Activated T-cell treated with anti-CD3 and anti-CD28 coated beads for 24 hours (primary cell): ENCODE measurements at places on chromosomes 6 and 20.

DNA sequence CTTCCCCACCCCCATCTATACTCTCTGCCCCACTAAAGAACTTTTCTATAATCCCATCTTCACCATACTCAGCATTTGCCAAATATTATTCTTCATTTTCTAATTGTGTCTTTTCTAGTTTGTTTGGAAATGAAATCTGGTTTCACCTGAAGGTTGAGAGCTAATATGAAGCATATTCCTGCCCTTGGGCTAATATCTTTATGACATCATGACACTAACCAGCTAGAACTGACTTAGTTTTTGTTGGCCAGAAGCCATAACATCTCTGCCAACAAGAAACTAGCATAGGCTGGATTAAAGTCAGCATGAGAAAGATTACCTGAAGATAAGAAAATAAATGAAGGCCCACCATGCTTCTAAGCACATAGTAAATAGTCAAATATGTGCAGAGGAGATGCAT, 16.7 kb downstream of the UNC5CL start:
- no peak for DNase-seq

DNA sequence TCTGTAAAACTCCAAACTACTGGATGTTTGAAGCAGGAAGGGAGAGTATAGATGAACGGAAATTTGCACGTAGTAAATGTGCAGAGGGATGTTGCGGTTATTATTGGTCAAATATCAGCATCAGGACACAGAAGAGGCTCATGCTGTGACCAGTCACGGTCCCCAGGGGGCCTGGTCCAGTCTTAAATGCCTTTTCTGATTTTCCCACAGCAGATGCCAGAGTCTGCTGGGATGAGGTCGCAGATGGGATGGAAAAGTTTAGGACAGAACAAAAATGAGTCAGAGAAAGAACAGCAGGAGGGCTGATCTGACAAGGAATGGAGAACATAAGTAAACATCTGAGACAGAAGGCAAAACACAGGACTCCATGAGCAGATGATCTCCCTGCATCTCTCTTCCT, 11.7 kb upstream of the SIRPG start:
- no peak for DNase-seq

DNA sequence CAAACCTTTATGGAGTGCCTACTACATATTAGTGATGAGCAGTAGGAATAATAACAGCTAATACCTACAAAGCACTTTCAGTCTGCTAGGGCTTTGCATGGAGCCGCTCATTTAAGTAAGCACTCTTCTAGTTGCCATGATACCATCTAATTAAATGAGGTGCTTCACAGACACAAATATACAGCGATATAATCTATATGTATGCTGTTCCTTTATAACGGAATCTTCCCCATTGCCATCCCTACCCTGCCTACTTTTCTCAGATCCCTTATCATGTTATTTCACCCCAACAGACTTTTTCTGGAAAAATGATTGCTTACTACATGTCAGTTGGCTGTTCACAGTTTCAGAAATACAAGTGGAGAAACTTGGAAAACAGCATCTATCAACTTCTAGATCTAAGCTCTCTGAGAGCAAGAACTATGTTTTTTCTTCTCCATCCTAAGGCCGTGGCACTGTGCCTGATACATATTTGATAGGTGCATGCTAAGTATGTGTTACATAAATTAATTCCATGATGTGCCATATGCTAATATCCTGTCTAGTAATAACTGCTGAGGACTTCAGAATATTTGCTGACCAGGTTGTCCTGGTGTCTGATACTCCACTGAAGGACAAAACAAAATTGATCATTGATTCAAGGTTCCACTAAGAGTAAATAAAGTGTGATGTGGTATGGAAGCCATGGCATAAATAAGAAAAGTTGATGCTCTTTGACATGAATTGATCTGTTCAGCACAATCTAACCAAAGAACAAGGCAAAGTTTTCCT, 124.6 kb downstream of the GMPR start:
- no peak for DNase-seq

GRCh38 chr6:77502981-77503380, 39.7 kb upstream of the HTR1B start:
- no peak for DNase-seq

DNA sequence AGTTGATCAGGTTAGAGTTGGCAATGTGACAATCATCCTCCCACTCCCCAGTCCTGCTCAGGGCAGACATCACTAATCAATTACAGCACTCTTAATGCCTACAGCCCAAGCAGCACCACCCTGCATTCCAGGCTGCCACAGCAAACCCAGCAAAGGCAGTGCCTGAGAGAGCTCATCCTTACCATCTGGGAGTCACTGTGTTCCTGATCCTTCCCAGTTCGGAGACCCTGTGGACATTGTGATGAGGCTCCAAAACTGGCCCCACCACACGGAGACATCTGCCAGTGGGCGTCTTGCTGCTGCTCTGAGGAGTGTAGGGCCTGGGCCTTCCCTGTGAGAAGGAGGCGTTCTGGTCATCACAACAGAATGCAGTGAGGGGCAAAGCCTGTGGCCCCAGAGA, 216.5 kb upstream of the CST7 start:
- no peak for DNase-seq

DNA sequence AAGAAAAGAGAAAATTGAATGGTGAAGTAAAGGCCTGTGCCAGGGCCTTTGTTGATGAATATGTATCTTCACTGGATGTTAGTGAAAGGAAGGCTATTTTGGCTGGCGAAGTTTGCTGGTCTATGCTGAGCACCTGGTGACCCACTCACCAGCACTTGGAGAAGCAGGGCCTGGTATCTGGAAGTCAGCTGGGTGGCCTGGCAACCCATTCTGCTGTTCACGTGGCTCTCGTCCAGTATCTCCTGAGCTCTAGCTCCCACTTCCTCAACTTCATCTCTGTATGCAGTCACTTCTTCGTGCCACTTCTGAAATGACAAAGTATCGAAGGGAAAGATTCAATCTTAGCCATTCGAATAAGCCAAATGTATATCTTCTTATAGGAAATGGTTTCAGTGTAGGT, 283.7 kb downstream of the SYNE1 start:
- DNase-seq = no peak

DNA sequence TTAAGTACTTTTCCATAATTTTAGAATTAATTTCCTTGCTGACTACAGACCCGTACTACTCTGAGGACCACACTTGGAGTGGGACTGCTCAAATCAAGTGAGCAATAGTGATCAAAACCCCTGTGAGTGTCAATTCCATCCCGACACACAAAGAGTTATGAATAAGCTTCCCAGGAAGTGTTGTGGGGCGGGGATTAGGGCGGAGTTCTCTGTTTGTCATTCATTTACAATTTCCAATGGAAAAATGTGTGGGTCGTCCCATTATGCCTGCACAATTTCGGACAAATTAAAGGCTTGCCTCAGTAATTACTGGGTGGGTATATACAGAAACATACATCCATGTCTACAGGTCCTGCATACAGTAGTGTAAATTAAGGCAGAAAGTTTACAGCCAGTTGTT, 84.2 kb downstream of the ISM1 start:
- no peak for DNase-seq

GRCh38 chr20:36574366-36575135, 1.2 kb downstream of the TGIF2 start:
- DNase-seq = peak; percentile 33

DNA sequence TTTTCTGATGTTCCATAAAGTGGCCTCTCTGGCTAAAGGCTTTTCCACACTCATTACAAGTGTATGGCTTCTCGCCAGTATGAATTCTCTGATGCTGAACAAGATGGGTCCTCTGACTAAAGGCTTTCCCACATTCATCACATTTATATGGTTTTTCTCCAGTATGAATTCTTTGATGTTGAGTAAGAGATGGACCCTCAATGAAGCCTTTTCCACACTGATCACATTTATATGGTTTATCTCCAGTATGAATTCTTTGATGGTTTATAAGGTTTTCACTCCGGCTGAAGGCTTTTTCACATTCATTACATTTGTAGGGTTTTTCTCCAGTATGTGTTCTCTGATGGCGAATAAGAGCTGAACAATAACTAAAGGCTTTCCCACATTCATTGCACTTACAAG, 20.4 kb downstream of the ZNF184 start:
- DNase-seq = no peak

DNA sequence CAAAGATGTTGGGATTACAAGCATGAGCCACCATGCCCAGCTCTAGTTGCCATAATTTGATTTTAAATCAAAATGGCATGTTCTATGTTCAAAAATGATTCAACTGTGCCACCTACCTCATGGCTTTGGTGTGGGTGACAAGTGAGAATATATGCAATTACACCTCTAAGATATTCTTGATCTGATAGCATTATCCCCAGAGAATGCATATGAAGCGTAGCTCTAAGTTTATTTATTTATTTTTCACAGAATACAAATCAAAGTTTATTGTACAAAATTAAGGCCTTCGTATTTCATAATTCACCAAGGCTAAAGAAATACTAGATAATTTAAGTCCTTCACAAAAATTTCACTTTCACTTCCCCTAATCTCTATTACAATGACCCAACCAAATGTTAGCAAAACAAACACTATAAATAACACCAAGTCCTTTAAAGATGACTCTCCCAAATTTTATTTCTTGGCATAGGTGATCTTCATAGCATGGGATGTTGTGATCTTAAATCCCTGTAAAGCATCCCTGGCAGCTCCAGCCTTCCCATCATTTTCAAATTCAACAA, 205.9 kb upstream of the TAB2 start:
- DNase-seq = no peak

DNA sequence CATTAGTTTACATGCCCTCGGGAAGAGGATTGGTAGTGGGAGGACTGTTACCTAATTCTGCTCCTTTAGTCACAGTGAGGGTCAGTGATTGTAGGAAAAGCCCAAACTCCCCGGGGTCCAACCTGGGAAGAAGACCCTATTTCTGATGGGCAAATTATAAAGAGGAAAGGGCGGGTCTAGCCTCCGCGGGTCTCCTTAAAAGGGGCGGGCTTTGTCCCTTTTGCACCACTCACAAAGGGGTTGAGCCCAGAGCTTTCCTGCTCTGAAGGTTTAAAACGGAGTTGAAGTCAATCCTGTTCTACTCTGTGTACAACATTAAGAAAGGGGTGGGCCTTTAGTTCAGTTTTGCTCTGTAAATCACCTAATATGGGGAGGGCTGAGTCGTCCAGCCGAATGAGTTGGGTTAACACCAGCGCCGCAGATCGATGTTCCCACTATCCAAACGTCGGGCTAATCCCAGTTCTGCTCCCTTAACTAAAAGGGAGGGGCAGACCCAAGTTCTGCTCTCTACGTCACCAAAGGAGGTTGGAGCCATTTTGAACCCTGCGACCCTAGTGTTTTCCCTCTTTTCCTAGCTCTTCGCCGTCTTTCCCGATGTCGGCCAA, 920 bp upstream of the RNF5 start:
- no peak for DNase-seq

- no peak for DNase-seq
These were observed 32.7 kb upstream of the FAM83B start for GRCh38 chr6:54813892-54814291.

GRCh38 chr20:19433371-19434350, 221.2 kb downstream of the SLC24A3 start:
- no peak for DNase-seq

- DNase-seq = no peak
These were observed 110.4 kb downstream of the ADGRG6 start for GRCh38 chr6:142412241-142412640.

DNA sequence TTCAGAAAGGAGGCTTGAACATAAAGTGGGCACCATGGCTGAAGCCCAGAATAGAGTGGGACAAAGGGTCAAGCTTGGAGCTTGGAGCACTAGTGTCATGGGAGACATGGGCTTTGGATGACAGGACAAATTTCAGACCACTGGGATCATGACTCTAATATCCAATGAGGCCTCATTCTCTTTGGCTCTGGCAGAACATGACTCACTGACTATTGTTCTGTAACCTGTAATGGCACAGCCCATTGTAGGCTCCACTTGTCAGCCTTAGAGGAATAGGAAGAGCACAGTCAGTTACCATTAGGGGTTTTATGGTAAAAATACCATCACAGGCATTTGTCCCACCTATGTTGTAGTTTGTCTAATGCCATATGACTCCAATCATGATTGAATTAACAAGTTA, 34.0 kb upstream of the MMS22L start:
- DNase-seq = no peak

- peak; percentile 14 for DNase-seq
These were observed 143.6 kb upstream of the GJE1 start for GRCh38 chr6:141988954-141989705.

GRCh38 chr6:164286011-164286410, 871.5 kb downstream of the QKI start:
- DNase-seq = no peak

DNA sequence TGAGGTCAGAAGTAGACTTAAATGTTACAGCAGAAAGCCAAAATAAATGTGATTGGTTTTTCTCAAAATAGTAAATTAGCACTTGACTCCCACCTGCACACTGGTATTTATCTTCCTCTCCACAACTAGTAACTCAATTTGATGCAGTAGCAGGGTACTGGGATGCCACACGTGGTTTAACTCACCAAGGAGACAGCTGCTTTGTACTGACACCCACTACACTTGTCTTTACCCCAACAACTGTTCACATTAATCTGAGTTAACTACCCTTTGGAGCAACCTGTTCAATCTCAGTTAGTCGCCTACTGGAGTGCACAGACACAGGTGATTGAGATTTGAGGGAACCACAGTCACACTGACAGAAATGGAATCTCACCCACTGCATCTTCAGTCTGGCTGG, 242.1 kb downstream of the PRKN start:
- DNase-seq = no peak

DNA sequence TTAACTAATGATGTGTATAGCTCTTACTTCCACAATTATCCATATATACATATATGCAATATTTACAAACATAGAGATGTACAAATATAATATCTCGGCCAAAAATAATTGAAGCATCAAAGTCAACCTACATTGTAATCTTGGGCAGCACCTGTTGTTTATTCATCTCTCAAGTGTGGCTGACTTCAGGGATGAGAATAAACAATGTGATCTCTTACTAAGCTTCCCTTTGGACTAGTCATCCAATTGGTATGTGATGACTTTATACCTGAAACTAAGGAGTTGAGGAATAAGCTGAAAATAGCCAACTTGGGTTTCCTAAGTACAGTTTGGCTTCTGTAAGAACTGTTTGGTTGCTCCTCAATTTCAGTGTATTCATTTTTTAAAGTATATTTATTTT, 256.6 kb downstream of the KHDC1L start:
- no peak for DNase-seq

- no peak for DNase-seq
These were observed 51.4 kb downstream of the TXLNB start for GRCh38 chr6:139240161-139241010.

- no peak for DNase-seq
These were observed 44.3 kb upstream of the PDYN start for GRCh38 chr20:2038161-2038560.

DNA sequence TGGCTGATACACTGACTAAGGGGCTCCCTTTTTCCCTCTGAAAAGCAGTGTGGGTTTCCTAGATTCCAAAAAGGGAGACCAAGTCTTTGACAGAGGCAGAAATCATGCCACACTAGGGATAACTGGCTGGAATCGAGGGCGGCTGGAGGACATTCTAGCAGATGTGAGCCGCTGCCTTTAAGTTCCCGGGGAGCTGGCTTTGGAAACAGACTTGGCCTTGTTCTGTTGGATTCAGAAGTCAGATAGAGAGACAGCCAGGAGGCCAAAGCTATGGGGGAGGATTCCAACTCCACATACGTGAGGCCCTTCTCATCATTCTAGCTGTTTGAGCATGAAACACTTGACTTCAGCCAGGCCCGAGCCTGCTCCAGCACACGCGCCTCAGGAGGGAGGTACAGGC, 109.9 kb upstream of the FOXC1 start:
- no peak for DNase-seq

GRCh38 chr6:157407646-157408045, 26.7 kb downstream of the ZDHHC14 start:
- DNase-seq = no peak

- DNase-seq = no peak
These were observed 443.2 kb upstream of the JARID2 start for GRCh38 chr6:14802514-14803160.

GRCh38 chr6:92989656-92990055, 429.7 kb downstream of the EPHA7 start:
- no peak for DNase-seq
